ENCODE measurements at places on chromosomes 1 and 21.
A peak's percentile ranks its signal among the peaks of the same experiment; 100 is the strongest.

DNA sequence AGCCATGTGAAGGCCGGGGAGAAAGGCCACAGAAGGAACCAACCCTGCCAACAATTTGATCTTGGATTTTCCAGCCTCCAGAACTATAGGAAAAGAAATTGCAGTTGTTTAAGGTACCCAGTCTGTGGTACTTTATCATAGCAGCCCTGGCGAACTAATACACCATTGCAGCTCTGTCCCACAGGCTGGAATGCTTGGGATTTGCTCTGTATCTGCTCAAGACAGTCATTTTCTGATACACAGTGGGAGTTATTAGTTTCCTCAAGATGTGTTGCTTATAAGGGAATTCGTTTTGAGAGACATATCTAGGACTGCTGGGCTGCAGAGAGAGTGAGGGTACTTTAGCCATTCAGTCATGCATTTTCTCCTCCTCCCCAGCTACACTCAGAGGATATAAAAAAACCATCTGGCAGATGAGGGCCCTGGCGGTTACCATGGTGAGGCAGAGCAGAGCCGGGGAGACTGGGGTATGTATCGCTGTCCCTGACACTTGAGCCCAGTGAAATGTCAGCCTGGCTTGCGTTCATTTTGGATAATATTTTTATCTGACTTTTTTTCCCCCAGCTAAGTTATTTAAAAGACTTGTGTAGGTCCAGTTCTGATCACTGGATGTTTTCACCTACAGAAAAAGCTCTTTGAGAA, 104.6 kb downstream of the DIRAS3 start:
- DNase-seq = no peak

DNA sequence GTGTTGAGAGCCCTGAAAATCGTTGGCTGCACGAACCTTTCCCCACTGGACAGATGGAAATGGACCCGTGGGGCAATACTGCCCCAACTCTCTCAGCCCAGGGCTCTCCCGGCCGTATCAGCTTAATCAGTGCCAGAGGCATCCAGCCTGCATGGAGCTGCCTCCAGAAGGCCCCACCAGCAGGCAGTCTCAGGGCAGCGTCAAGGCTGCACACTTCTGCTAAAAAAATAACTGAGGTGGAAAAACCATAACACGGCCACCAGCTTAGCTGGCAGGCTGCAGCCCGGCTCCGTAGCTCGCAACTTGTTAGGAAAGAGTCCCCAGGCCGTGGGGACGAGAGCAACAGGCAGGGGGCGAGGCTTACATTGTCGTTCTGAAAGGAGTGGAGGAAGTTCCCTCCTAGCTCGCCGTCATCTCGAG, 27.9 kb downstream of the MRPL37 start:
- DNase-seq = no peak

DNA sequence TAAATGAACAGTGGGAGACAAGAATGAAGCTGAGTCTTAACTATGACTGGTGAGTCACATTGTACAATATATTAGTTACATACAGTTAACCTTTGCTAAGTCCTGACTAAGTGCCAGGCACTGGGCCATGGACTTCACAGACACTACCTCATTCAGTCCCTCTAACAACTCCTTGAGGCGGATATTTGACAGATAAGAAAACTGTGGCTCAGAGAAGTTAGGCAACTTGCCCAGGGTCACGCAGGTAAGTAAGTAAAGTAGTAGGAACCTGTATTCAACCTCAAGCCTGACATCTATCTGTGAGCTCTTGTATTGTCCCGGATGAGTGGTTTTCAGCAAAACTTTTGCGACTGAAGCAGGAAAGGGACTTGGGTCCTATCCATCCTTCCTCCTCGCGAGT, 62.1 kb downstream of the GNG12 start:
- no peak for DNase-seq

GRCh38 chr1:165697881-165698760, at the start of gene ALDH9A1:
Gene ALDH9A1 (minus strand): TSS chr1:165698562. CDS start chr1:165698558, 4 bp downstream.
- DNase-seq = peak; percentile 66

- DNase-seq = no peak
Measured at GRCh38 chr1:150141452-150141851, 8.3 kb upstream of the PLEKHO1 start.

GRCh38 chr1:61612602-61613001, 112.3 kb downstream of the TM2D1 start:
- DNase-seq = no peak

DNA sequence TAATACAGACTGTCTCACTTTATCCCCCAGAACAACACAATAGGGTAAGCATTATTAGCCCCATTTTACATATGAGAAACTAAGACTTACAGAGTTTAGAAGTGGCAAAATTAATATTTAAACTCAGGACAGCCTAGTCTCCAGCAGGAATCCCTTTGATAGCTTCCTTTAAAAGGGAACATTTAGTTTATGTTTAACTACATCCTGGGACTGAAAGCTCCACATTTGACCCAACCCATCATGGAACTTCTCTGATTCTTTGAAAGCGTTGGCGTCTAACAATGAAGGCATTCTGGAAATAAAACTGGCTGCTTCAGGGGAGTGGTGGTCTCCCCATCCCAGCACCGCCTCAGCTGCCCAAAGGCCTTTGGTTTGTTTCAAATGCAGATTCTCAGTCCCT, 250.6 kb upstream of the NFIA start:
- no peak for DNase-seq

DNA sequence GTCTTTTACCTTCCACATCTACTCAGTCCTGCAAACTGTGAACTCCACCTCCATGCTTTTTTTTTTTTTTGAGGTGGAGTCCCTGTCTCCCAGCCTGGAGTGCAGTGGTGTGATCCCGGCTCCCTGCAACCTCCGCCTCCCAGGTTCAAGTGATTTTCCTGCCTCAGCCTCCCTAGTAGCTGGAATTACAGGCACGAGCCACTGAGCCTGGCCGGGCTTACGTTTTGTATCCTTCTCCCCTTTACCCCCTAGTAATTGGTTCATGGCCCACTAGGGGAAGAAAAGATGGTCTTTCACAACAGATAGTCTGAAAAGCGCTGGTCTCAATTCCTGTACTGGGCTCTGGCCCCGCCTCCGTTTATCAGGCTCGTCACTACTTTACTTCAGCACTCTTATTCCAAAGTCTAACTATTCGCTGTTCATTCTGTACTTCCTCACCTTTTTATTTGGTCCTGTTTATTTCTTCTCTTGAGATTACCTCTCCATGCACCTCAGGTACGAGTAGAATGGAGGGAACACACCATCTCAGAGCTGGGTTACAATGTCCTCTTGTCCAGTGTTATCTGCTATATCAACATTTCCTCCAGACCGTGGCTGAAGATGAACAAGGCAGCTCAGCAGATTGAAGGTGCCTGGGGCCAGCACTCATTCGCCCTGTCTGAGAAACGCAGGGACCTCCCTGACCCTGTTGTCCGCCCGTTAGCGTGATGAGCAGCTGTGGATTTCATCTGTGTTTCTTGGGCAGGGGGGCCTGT, 16.2 kb downstream of the CNST start:
- DNase-seq = no peak

GRCh38 chr1:215584389-215584788, 17.3 kb downstream of the KCTD3 start:
- DNase-seq = no peak

DNA sequence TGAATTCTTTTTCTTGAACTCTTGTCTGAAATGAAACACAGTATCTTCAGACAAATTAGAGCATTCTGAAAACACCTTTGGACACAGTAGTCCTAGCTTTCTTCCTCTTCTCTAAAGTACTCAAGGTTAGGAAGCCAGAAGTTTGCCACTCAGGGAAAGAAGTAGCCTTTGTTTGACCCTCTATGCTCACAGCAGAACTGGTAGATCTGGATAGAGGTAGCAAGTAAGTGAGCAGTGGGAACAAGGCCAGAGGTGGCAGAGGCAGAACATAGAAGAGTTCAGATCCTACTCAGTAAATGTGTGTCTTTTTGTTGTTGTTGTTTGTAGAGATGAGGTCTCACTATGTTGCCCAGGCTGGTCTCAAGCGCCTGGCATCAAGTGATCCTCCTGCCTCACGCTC, 7.4 kb upstream of the PIGR start:
- no peak for DNase-seq

DNA sequence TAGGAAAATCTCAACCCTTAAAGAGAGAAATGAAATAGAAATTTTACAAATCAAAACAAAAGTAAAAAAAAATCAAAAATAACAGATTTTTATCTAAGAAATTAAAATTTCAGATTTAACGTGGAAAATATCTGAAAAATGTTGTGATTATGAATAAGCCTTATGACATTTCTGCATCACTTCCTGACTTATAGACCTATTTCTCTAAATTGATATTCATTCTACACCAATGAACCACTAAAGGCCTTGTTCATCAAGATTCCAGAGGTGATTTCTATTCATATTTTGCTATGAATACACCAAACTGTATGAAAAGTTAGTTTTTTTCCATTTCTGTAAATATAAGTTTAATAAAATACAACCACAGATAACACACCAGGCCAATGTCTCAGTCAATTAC, 261.5 kb downstream of the SMYD3 start:
- no peak for DNase-seq

DNA sequence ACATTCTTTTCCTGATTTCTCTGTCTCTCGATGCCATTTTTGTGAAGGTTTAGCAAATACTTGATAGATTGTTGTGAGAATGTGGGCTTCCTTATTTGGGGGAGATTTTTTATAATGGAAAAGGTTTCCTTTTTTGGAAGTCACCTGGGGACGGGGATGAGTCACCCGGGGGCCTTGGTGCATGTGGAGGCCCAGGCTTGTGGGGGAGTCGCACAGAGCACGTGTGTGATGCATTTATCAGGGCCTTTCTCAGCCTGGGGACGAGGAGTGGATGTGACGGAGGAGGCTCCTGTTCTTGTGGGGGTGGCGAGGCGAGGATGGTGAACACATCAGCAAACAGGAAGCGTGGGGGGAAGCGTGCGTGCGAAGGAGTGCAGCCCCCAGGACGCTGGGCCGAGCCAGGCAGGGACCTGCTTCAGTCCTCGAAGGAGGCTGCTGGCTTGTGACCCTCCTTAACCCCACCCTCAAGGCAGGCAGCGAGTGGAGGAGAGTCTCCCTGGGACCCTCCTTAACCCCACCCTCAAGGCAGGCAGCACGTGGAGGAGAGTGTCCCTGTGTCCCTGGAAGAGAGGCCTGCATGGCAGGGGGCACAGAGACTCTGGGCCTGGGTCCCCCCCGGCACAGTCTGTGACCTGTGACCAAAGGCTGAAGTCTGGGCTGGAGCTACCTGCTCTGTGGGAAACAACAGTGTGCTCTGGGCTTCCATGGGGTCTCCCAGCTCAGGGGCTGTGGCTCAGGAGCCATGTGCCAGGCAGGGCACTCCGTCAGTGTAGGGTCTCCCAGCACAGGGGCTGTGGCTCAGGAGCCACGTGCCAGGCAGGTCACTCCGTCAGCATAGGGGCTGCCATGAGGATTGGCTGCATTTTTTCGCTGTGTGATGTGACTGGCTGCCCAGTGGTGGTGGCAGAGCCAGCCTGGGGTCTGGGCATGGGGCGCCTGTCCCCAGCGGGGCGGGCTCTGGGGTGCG, 57.2 kb downstream of the AGPAT3 start:
- peak; percentile 26 for DNase-seq

GRCh38 chr1:212237651-212238050, 47.6 kb upstream of the PPP2R5A start:
- DNase-seq = no peak

DNA sequence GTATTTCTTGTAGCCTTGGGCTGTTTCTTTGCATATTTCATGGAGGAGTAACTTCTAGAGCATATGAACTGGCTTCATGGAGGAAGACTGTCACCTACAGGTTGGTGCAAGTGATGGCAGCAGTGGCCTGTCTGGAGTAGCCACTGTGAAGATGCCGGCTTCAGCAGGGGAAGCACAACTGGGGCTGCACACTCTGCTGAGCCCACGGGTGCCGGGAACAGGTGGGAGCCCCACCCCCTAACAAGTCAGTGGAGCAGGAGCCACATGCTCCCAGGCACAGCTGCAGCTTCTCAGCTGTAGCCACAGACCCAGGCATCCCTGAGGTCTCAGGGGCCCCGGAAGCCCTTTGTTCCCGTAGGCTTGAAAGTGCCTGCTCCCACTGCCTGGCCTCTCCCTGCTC, 43.2 kb upstream of the C1orf185 start:
- DNase-seq = no peak

All from stimulated activated CD8-positive, alpha-beta memory T cell treated with anti-CD3 and anti-CD28 coated beads, Interleukin-7, amount 100 ng/mL, for 1 hour (primary cell).